ENCODE measurements at places on chromosomes 7 and 10. TPM values are rescaled to one million over a fixed set of nuclear protein-coding genes. Genes with fewer than 3 reads are reported as not detected.

The C10orf62 gene
- not detected for total RNA-seq

The MYL7 gene
- not detected for total RNA-seq

The EPO gene
- total RNA-seq, result not detected

The GRK5 gene
- total RNA-seq, result 19.4 TPM

The GLI3 gene
- 0.91 TPM for total RNA-seq

The PRSS37 gene
- total RNA-seq, result not detected

The PALD1 gene
- not detected for total RNA-seq

The ADRB1 gene
- 1.4 TPM for total RNA-seq

The FEZF1 gene
- not detected for total RNA-seq

DNA sequence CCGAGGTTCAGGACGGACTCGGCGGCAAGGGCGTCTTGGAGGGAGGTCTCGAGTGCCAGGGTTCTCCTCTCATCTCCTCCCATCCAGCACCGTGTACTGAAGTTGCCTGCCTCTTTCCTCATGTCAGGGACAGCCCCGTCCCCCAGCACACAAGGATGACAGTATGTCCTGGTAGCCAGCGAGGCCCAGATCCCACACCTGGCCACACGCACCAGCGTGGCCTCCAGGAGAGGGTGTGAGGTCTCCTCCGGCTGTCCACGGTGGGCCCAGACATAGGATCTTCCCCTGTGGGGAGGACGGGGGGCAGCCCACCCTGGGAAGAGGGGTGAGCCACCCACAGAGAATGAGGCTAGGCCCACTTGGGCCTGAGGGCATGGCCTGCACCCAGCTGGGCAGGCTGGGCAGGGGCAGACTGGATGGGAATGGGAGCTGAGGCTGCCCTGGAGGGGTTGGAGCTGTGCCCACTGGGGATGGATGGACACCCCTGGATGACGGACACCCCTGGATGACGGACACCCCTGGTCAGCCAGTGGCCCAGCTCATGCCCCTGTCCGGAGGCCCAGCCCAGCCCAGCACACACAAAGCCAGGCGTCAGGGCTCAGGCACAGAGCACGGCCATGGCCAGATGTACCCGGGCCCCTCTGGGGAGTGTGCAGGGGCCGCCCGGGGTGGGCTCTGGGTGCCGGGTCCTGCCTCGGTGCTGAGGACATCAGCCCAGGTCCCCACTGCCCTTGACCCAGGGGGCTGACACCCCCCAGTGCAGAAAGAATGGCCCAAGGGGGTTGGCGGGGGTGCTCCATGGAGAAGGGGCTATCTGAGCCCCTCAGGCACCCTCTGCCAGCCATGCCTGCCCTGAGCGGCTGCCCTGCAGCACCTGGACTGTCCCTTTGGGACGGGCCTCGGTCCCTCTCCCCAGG lies 30.9 kb upstream of the CFAP46 start:
- no peak for DNase-seq

- no peak for DNase-seq
These were observed 24.5 kb downstream of the XPNPEP1 start for GRCh38 chr10:109898666-109899355.

DNA sequence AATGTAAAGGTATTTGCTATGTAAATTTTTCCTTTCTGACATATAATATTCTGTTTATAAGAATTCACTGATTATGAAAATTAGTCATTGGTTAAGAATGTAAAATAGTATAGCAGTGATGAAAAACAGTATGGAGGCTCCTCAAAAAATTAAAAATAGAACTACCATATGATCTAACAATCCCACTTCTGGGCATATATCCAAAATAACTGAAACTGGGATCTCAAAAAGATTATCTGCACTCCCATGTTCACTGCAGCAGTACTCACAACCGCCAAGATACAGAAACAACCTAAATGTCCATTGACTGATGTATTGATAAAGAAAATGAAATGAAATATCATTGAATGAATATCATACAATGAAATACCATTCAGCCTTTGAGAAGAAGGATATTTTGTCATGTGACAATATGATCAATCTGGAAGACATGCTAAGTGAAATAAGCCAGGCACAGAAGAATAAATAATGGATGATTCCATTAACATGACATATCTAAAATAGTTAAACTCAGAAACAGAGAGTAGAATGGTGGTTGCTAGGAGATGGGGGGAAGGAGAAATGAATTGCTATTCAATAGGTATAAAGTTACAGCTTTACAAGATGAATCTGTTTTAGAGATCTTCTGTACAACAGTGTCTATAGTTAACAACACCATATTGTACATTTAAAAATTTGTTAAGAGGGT lies 14.0 kb downstream of the C10orf88 start:
- no peak for DNase-seq

DNA sequence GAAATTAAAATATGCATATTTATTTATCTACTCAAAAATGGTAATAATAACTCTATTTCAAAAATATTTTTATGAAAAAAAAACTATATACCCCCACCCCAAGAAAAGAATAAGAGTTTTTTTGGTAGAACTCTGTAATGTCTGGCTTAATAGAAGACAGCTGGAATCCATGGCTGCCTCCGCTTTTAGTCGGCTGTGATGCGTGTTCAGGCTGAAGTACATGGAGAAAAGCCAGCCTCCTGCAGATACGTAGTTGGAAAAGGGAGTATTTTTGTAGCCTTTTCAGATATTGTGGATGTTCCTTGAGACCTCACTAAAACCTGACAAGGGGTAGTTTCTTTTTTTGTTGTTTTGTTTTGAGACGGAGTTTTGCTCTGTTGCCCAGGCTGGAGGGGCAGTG lies 10.0 kb downstream of the FOXK1 start:
- no peak for DNase-seq

- no peak for DNase-seq
These were observed at the start of gene FAM131B for GRCh38 chr7:143362131-143363015. Gene FAM131B, minus strand, starts transcription at chr7:143362713. Its CDS starts 110 bp downstream, at chr7:143362603.

DNA sequence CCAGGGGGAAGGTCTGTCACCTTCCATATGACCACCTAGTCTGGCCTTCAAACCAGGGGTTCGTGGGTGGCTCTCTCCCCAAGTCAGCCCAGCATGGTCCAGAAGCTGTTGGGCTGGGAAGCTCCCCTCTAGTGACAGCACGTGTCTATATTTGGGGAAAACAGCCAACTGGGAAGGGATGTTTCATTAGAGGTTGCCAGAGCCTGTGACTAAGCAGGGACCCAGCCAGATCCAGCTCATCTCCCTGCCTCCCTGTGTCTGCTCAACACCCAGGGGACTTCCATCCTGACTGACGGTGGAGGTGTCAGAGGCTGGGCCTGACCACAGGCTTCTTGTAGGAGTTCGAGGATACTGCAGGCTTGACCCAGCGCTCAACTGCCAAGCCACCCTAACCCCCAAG lies 10.5 kb downstream of the STYXL1 start:
- no peak for DNase-seq

- no peak for DNase-seq
These were observed 37.4 kb downstream of the MACROH2A2 start for GRCh38 chr10:70090013-70090412.

GRCh38 chr10:78717200-78717599 lies 351.6 kb upstream of the ZMIZ1 start:
- no peak for DNase-seq

DNA sequence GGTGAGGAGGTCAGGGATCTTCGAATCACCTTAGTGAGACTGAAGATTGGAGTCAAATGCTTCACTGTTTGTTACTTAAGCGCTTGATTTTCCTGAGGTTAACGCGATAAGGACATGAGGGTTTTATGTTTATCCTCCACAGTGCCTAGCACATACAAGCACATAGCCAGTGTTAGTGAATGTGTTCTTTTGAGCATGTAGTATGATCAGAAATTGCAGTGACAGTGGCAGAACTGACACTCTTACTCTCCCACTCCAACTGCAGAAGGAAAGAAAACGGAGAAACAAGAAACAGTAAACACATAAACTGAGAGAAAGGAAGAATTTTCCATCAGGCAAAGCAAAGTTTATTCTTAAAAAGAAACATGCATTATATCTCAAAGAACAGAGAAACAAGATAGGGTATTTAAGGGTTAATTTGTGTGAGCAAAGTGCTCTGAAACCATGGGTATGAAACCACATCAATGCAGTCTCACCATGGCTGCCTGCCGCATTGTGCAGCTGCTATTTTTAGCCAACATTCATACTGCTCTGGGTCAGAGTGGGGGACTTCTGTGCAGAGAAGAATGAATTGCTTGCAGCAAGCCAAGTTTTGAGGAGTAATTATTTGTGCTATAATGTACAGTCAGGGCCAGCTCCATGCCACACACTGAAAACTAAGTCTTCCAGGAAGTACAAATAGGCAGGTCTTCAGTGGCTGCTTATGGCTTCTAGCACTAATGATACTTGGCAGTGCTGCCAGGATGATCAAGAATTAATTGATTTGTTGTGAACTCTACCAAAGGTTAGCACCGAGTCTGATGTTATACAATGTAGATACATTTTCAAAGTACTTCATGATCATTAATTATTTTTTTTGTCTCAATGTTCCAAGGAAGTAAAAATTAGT lies 152.0 kb downstream of the MACC1 start:
- DNase-seq, result peak; percentile 73

- no peak for DNase-seq
These were observed 185.8 kb upstream of the TMEM106B start for GRCh38 chr7:12025246-12025645.

- DNase-seq, result no peak
These were observed 121.6 kb upstream of the ZNF92 start for GRCh38 chr7:65251851-65252620.

DNA sequence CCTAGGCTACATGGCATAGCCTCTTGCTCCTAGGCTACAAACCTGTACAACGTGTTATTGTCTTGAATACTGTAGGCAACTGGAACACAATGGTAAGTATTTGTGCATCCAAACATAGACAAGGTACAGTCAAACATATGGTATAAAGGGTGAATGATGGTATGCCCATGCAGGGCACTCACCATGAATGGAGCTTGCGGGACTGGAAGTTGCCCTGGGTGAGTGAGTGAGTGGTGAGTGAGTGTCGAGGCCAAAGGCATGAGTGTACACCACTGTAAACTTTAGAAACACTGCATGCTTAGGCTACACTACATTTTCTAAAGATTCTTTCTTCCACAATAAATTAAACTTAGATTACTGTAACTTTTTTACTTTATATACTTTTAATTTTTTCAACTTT lies 165.7 kb downstream of the PARD3 start:
- no peak for DNase-seq

GRCh38 chr7:132066761-132067171 lies 509.5 kb downstream of the PLXNA4 start:
- DNase-seq, result no peak

- DNase-seq, result no peak
These were observed 671.1 kb upstream of the GRM3 start for GRCh38 chr7:85972504-85973141.

GRCh38 chr10:76354212-76354738 lies 922.9 kb downstream of the LRMDA start:
- DNase-seq, result no peak

Data from SJSA1 (cell line).